ENCODE measurements at places on chromosomes 12 and 14.

DNA sequence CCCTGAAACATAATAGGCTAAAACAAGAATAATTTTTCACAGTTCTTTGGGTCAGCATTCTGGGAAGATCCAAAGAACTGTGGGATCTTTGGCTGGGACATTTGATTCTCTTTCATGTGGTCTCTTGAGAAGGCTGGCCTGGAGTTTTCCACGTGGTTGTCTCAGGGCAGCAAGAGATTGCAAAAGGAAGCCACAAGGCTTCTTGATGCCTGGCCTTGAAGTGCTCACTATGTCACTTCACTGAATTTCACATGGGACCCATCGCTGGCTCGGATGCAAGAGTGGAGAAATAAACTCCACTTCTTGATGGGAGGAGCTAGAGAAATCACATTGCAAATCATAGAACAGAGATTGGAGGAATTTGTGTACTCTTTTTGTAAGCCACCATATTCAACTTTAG is 343.4 kb downstream of the MED13L start:
- DNase-seq = no peak

- no peak for DNase-seq
Measured at GRCh38 chr12:109545826-109546225, 27.5 kb downstream of the MMAB start.

GRCh38 chr14:99042381-99043266 is 229.4 kb downstream of the BCL11B start:
- DNase-seq = no peak

GRCh38 chr14:71815110-71815509 is 117.1 kb upstream of the RGS6 start:
- DNase-seq = no peak

DNA sequence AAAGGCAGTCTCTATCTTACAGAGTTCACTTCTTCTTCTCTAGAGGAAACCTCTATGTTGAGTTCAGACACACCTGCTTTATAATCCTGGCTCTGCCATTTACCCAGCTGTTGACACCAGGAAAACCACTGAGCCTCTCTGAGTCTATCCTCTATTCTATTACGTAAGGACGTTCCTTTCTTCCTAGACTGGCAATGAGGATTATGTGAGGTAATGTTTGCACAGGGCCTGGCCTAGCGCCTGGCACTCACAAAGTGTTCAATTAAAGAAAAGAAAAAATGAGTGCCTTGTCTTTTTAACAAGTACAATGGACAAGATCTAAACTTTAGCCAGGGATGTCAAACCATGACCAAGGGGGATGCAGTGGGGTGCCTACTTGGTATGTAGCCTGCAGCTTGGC is 641.9 kb upstream of the TBX3 start:
- DNase-seq = no peak

GRCh38 chr14:36477266-36477665 is 42.8 kb downstream of the NKX2-1 start:
- DNase-seq = no peak

Data from NCI-H748 treated with DMSO at 0.1 percent for 48 hours (cell line).